ENCODE measurements at places on chromosomes 5 and 9.

- DNase-seq: no peak
Measured at GRCh38 chr5:82347201-82347865, 69.2 kb upstream of the RPS23 start.

GRCh38 chr9:5698810-5699556 is 70.1 kb downstream of the RIC1 start:
- DNase-seq: no peak

DNA sequence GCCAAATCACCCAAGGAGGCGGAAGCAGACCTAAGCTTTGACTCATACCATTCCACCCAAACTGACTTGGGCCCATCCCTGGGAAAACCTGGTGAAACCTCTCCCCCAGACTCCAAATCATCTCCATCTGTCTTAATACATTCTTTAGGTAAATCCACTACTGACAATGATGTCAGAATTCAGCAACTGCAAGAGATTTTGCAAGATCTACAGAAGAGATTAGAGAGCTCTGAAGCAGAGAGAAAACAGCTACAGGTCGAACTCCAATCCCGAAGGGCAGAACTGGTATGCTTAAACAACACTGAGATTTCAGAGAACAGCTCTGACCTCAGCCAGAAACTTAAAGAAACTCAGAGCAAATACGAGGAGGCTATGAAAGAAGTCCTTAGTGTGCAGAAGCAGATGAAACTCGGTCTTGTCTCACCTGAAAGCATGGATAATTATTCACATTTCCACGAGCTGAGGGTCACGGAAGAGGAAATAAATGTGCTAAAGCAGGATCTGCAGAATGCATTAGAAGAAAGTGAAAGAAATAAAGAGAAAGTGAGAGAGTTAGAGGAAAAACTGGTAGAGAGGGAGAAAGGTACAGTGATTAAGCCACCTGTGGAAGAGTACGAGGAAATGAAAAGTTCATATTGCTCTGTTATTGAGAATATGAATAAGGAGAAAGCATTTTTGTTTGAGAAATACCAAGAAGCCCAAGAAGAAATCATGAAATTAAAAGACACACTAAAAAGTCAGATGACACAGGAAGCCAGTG is 15.8 kb upstream of the TTC23L start:
- DNase-seq: no peak

DNA sequence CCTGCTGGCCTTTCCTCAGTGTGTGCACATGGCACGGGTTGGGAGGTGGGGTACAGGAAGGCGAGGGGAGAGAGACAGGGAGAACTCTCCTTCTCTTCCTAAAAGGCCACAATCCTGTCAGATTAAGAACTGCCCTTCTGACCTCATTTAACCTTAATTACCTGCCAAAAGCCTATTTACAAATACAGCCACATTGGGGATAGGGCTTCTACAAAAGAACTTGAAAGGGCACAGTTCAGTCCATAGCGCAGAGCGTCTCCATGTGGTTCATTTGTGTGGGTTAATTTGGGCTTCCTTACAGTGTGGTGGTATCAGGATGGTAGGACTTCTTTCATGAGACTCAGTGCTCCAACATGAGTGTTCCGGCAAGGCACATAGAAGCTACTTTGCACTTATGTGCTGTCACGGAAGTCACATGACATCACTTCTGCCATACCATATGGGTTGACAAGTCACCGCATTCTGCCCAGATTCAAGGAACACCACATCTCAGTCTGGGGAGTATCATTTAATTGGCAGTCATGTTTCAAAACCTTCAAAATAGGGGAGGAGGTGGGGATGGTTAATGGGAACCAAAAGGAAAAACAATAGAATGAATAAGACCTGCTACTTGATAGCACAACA is 46.8 kb downstream of the NLN start:
- no peak for DNase-seq
